CD8-positive, alpha-beta memory T cell (primary cell): ENCODE measurements at places on chromosomes 2 and 18. TPM values are rescaled to one million over a fixed set of nuclear protein-coding genes. Genes with fewer than 3 reads are reported as not detected.

The DYSF gene
- total RNA-seq: 3.6 TPM

- no peak overlapping the region for H3K4me3 ChIP-seq
- H3K27me3 ChIP-seq: no peaks in the 10 kb centered on the region
- H3K4me1 ChIP-seq: peaks cover 40% of the 10 kb centered on the region
- peaks cover 27% of the 10 kb centered on the region for H3K36me3 ChIP-seq
- DNase-seq: no peak
Observed at GRCh38 chr2:172480301-172481218, 53.2 kb downstream of the ITGA6 start.

- no peak overlapping the region for H3K27ac ChIP-seq
- no peak for DNase-seq
- no peaks in the 10 kb centered on the region for H3K27me3 ChIP-seq
- H3K4me1 ChIP-seq: no peaks in the 10 kb centered on the region
Observed at GRCh38 chr2:210798180-210798579, 241.8 kb downstream of the CPS1 start.

- H3K36me3 ChIP-seq: peaks cover 37% of the 10 kb centered on the region
- H3K27me3 ChIP-seq: no peaks in the 10 kb centered on the region
- H3K4me3 ChIP-seq: no peak overlapping the region
- no peak overlapping the region for H3K27ac ChIP-seq
- DNase-seq: no peak
Observed at GRCh38 chr2:85843543-85843942, 45.2 kb downstream of the ST3GAL5 start.

- H3K27me3 ChIP-seq: no peaks in the 10 kb centered on the region
- H3K27ac ChIP-seq: no peak overlapping the region
- H3K4me3 ChIP-seq: no peak overlapping the region
- DNase-seq: no peak
- no peaks in the 10 kb centered on the region for H3K36me3 ChIP-seq
Observed at GRCh38 chr2:162915858-162916257, 77.3 kb upstream of the KCNH7 start.
